ENCODE measurements at places on chromosomes 1 and 21. TPM values are rescaled to one million over a fixed set of nuclear protein-coding genes. Genes with fewer than 3 reads are reported as not detected.
A peak's percentile ranks its signal among the peaks of the same experiment; 100 is the strongest.

DNA sequence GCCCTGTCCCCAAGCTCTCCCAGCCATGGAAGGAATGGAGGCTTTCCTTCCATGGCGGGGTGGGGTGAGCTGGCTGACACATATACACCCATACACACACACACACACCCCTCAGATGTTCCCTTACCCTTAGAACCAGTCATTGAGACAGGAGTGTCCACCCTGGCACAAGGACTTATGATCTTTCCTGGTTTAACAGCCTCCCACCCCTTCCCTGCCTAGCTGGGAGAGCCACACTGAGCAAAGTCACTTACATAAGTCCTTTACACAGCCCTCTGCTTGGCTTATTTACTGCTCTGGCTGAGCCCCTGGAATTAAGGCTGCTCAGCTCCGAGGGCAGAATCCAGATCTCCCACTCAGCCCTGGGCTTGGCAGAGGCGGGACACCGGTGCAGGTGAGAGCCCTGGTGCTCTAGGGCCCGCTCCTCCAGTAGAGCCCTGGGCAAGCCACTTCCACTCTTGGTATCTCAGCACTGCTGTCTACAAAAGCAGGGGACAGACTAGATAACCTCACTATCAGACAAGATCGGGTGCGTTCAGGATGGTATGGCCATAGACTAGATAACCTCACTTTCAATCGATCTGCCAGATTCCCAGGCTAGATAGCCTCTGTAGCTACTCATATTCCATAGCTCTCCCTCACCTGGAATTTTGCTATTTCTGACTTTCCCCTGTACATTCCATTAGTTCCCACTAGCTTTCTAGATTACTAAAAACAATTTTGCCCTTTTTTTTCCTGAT lies 16.7 kb downstream of the SLC6A9 start:
- H3K36me3 ChIP-seq, result no peaks in the 10 kb centered on the region
- no peaks in the 10 kb centered on the region for H3K27me3 ChIP-seq

- no peak overlapping the region for H3K27ac ChIP-seq
- no peaks in the 10 kb centered on the region for H3K36me3 ChIP-seq
- no peak for DNase-seq
Measured at GRCh38 chr1:225712391-225712790, 59.5 kb upstream of the ENAH start.

DNA sequence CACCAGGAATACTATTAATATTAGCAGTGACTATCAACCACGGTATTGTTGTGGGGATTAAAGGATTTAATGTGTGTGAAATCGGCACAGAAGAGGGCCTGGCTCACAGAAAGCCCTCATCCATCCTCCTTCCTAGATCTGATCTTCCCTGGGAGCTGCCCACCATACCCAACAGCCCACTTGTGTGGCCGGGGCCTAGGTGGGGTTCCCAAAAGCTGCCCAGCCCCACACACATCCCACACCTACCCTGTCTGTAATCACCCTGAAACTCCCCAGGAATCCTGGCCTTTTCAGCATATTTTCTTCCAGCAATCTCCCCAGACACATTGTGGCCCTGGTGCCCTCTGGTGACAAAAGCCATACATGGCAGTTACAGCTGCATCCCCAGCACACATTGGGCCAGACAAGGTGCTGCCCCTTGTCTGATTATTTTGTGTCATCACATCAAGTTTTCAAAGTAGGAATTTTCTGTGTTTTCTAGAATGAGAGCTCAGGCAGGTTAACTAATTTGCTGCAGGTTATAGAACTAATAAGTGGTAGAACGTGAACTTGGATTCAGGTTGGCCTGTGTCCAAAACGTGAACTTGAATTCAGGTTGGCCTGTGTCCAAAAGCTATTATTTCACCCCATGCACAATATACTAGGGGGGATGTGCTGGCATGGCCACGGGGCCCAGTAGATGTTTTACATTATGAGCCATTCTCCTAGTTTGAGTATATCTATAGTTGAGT lies 5.3 kb upstream of the SLC6A9 start:
- peaks cover 29% of the 10 kb centered on the region for H3K4me1 ChIP-seq
- H3K36me3 ChIP-seq, result no peaks in the 10 kb centered on the region
- peak overlapping the region; percentile 30 for H3K27ac ChIP-seq
- H3K4me3 ChIP-seq, result no peak overlapping the region
- no peaks in the 10 kb centered on the region for H3K27me3 ChIP-seq
- DNase-seq, result peak; percentile 62

DNA sequence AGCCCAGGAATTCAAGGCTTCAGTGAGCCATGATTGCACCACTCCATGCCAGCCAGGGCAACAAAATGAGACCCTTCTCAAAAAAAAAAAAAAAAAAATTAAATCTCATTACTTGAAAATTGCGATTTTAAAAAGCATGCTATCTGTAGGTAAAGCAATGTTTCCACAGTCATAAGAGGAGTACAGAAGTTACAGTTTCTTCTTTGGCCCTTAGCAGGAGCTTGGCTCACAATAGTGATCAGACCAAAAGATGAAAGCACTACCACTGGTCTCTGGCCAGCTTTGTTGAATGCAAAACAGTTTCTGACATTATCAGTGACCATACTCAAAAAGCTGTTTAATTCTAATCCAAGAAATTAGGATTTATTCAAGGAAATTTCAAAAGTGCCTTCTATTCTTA lies 31.2 kb downstream of the VAV3 start:
- H3K4me3 ChIP-seq, result no peak overlapping the region
- no peak for DNase-seq
- H3K36me3 ChIP-seq, result no peaks in the 10 kb centered on the region
- H3K27ac ChIP-seq, result no peak overlapping the region
- H3K27me3 ChIP-seq, result no peaks in the 10 kb centered on the region

DNA sequence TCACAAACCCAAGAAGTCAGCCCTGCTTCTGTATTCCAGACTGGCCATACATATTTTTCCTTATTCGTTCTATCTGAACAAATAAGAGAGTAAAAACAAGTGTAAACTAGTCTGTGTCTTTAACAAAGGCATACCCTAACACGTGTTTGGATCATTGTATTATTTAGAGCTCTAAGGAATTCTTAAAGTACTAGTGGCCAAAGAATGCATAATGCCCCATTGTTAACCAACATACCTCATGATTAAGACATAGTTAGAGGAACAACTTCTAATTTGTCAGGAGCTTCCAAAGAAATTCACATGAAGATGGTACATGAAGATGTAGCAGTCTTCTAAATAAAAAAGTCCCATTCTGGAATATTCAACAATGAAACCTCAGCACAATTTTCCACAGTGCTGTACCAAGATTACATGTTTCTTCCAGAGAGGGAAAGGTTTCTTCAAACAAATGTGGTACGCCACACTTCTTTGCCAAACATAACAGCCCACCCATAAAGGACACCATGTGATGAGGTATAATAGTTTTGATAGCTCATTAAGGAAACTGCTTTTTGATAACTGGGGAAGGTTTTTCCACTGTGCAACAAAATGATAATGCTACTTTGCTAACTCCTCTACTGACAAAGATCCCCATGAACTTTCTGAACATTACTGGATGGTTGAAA lies 5.0 kb downstream of the PALMD start:
- peaks cover 5% of the 10 kb centered on the region for H3K27me3 ChIP-seq
- no peak for DNase-seq
- H3K36me3 ChIP-seq, result no peaks in the 10 kb centered on the region
- H3K27ac ChIP-seq, result no peak overlapping the region

- H3K4me1 ChIP-seq, result peaks cover 3% of the 10 kb centered on the region
- no peak overlapping the region for H3K27ac ChIP-seq
- peaks cover 46% of the 10 kb centered on the region for H3K27me3 ChIP-seq
- no peaks in the 10 kb centered on the region for H3K36me3 ChIP-seq
- DNase-seq, result no peak
- no peak overlapping the region for H3K4me3 ChIP-seq
Measured at GRCh38 chr1:9196129-9197040, 38.2 kb upstream of the H6PD start.

GRCh38 chr1:188668083-188668482 lies 1809.6 kb downstream of the BRINP3 start:
- H3K4me3 ChIP-seq, result no peak overlapping the region
- no peaks in the 10 kb centered on the region for H3K27me3 ChIP-seq
- no peaks in the 10 kb centered on the region for H3K36me3 ChIP-seq
- no peak for DNase-seq
- H3K4me1 ChIP-seq, result no peaks in the 10 kb centered on the region

GRCh38 chr1:238895911-238896310 lies 490.5 kb upstream of the CHRM3 start:
- H3K4me1 ChIP-seq, result no peaks in the 10 kb centered on the region
- DNase-seq, result no peak
- H3K27me3 ChIP-seq, result no peaks in the 10 kb centered on the region
- no peak overlapping the region for H3K27ac ChIP-seq
- H3K4me3 ChIP-seq, result no peak overlapping the region
- H3K36me3 ChIP-seq, result no peaks in the 10 kb centered on the region

- H3K4me3 ChIP-seq, result no peak overlapping the region
- peaks cover 6% of the 10 kb centered on the region for H3K4me1 ChIP-seq
- no peak overlapping the region for H3K27ac ChIP-seq
- peaks cover 2% of the 10 kb centered on the region for H3K36me3 ChIP-seq
- DNase-seq, result no peak
- no peaks in the 10 kb centered on the region for H3K27me3 ChIP-seq
Measured at GRCh38 chr1:154624746-154625643, 17.0 kb upstream of the ADAR start.

DNA sequence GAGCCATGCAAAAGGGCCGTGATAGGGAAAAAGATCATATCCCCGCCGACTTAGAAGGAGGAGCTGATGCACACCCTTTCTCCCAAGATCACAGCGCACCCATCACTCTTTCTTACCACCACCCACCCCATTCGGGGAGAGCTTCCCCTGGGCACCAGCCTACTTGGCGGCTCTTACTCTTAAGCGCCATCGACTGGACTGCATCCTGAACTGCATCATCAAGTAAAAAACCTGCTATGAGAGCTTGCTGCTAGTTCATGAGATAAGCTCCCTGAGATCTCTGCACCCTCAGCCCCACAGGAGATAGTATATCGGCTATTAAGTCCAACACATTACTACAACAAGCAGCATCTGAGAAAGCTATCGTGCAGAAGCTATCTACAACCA lies 125.1 kb downstream of the BARHL2 start:
- H3K4me3 ChIP-seq, result no peak overlapping the region
- H3K4me1 ChIP-seq, result no peaks in the 10 kb centered on the region
- no peaks in the 10 kb centered on the region for H3K36me3 ChIP-seq
- DNase-seq, result no peak
- no peaks in the 10 kb centered on the region for H3K27me3 ChIP-seq

DNA sequence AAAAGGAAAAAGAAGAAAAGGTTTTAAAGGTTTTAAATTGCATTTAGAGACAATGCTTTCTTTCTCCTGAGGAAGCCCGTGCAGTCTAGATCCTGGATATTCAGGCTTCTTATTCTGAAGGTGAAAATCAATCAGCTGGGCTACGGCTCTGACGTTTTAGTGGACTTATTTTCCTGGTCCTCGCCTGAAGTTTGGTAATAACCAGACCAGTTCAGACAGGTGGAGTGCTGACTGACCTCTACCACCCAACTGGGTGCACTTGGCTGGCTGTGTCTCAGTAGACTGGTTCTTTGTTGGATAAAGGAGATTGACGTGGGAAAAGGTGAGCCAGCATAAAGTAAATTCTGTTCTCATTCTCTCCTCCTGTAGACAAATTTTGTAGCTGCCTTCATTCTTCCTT lies 7.2 kb upstream of the ATP1A1 start:
- no peaks in the 10 kb centered on the region for H3K27me3 ChIP-seq
- H3K4me1 ChIP-seq, result peaks cover 10% of the 10 kb centered on the region
- H3K4me3 ChIP-seq, result no peak overlapping the region

GRCh38 chr21:28100366-28100765 lies 892.3 kb downstream of the LTN1 start:
- no peaks in the 10 kb centered on the region for H3K27me3 ChIP-seq
- no peak overlapping the region for H3K4me3 ChIP-seq

IL10 gene
- 0.91 TPM for polyA plus RNA-seq

KRTAP10-11 gene
- polyA plus RNA-seq, result not detected

DNMT3L gene
- not detected for polyA plus RNA-seq

LRRC8D gene
- 33.3 TPM for polyA plus RNA-seq

GNG12 gene
- polyA plus RNA-seq, result 120 TPM

SERINC2 gene
- polyA plus RNA-seq, result 65.3 TPM

All from large intestine (tissue), 12 donors.